ENCODE measurements at places on chromosomes 7 and 10.
A peak's percentile ranks its signal among the peaks of the same experiment; 100 is the strongest.

- DNase-seq: no peak
- no peaks in the 10 kb centered on the region for H3K27me3 ChIP-seq
- no peaks in the 10 kb centered on the region for H3K4me1 ChIP-seq
- no peaks in the 10 kb centered on the region for H3K36me3 ChIP-seq
- no peak overlapping the region for H3K27ac ChIP-seq
- no peak overlapping the region for H3K4me3 ChIP-seq
These were observed 126.6 kb upstream of the GNAI1 start for GRCh38 chr7:80008039-80008438.

DNA sequence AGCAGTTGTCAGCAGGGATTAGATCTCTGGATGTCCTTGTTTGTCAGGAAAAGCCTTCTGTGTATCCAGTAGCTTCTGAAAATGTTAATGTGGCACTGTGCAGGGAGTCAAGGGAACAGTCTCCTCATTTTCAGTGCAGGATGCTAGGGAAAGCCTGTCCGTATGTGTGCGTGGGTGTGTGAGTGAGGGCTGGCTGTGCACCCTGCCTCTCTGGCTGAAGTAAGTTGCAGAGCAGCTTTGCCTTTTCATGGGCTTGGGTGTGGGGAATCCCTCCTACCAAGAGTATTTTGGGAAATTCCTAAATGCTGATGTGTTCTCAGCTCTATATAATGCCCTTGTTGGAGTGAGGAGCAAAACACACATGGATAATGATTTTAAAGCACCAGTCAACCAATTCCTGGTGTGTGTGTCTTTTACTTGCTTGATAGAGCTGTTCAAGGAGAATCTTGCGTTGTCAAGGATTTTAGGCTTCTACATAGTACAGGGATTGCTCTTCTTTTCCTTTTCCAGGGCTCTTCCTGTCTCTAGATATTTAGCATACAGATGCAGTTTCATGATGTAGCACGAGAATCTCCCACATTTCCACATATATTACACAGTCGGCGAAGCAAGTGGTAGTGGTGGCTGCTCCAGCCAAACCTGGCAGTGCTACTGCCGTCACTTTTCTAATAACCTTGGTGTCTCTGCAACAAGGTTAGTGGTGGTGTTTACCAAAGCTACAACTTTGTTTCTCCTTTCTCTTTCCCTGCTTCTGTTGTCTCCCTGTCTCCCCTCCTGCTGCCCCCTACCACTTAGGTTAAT lies 92.8 kb downstream of the MCU start:
- peaks cover 7% of the 10 kb centered on the region for H3K4me1 ChIP-seq
- no peaks in the 10 kb centered on the region for H3K27me3 ChIP-seq
- H3K27ac ChIP-seq: no peak overlapping the region
- H3K4me3 ChIP-seq: no peak overlapping the region
- DNase-seq: no peak

DNA sequence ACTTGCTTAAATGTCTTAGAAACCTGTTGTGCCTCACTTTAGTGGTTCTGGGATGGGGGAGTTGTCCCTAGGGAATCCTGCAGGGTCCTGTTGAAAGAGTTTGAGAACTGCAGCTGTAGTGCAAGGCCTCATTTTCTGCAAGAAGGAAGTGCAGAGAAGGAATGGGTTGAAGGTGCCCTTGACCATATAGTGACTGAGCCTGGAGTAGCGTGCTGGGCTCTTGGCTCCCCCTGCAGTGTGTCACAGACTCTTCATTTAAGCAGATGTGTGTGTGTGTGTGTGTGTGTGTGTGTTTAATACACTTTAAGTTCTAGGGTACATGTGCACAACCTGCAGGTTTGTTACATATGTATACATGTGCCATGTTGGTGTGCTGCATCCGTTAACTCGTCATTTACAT lies 92.2 kb downstream of the GRK5 start:
- peaks cover 19% of the 10 kb centered on the region for H3K36me3 ChIP-seq
- no peak overlapping the region for H3K27ac ChIP-seq
- H3K4me1 ChIP-seq: peaks cover 49% of the 10 kb centered on the region
- no peaks in the 10 kb centered on the region for H3K27me3 ChIP-seq
- DNase-seq: no peak

DNA sequence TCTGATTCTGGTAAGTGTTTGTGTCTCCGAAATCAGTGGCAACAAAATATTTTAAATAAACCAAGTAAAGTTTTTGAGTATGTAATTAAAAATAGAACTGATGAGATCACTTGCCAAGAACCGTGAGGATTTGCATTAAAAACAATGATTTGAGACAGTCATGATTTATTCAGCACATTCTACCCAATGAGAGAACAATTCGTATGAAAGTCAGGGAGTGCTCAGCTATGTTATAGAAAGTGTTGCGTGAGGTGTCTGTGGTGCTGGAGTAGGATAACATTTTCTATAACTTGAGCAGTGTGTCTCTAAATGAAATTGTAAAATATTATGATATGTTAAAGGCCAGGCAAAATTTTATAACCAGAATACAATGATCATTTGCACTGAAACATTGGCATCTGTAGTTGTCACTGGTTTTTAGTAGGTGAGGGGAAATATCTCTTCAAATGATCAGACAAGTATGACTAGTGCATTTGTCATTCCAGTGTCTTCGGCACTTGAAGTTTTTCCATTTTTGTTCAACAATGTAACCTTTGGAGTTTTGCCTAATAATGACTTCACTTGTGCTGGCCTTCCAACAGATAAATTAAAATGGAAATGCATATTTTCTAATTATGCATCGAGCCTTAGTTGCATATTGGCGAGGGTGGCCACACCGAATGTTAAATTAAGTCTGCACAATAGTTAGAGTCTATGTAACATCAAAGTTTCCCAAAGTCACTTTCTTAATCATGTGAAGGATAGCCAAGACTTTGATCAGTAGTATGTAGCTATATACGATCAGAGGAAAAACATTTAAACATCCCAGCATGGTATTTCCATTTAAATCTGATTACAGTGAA lies 335.9 kb downstream of the GFRA1 start:
- no peak overlapping the region for H3K4me3 ChIP-seq
- no peak for DNase-seq
- no peaks in the 10 kb centered on the region for H3K36me3 ChIP-seq
- no peaks in the 10 kb centered on the region for H3K4me1 ChIP-seq
- H3K27ac ChIP-seq: no peak overlapping the region

- H3K27ac ChIP-seq: no peak overlapping the region
- peaks cover 80% of the 10 kb centered on the region for H3K27me3 ChIP-seq
- DNase-seq: peak; percentile 39
- H3K4me1 ChIP-seq: peaks cover 14% of the 10 kb centered on the region
- H3K36me3 ChIP-seq: no peaks in the 10 kb centered on the region
- peak overlapping the region; percentile 44 for H3K4me3 ChIP-seq
These were observed 480 bp downstream of the MNX1 start for GRCh38 chr7:157009778-157010587.

DNA sequence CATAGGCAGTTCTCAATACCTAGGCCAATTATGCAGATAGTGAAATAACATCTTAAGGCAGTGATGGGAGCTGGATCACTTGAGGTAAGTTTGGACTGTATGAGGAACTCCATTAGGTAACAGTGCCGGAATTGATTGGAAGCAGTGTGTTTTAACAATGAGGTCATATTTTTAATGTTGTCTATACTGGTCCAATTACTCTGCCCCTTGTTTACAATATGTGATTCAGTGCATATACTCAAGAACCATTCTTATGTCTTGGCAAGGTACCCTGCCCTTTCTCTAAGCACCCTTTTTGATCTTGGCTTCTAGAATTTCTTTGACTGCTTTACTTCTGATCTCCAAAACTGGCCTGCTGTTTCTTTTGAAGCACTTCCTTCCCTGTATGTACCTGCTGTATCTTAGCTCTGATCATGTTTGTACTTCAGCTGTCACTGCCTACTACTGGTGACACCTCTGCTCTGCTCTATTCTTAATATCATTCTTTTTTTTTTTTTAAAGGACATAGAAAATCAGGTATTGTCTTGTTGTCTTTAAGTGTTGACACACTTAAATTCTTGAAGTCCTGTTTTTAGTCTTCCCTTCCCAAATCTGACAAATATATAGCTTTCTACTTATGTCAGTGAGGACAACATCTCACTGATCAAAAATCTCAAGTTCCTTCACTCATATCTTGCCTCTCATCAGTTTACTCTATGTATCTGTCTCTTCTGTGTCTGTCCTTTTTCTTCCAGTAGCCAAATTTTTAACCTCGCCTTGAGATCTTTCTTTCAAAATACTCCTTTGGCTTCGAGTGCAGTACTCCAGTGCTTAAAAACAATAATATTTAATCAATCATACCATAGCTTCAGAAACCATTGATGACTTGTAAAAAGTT lies 46.4 kb upstream of the RPA3 start:
- DNase-seq: no peak
- no peaks in the 10 kb centered on the region for H3K27me3 ChIP-seq
- peaks cover 20% of the 10 kb centered on the region for H3K4me1 ChIP-seq
- no peak overlapping the region for H3K4me3 ChIP-seq
- H3K27ac ChIP-seq: peak overlapping the region; percentile 27

DNA sequence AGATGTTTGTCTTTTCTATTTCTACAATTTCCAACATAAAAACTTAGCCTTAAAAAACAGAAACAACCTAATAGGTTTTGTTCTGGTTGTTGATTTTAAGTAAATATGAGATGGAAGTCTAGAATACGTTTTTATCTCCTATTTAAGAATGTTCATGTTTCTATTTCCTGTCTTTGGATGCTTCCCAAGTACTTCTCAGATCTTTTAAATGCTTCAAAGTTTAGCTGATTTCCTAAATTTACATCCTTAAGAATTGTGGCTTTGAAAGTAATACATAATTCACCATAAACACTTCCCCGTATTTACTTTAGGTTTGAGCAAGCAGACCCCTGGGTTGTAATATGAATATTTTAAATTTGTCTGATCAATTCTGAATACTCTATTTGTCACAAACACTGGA lies 70.5 kb downstream of the RAPGEF5 start:
- H3K27ac ChIP-seq: no peak overlapping the region
- no peak for DNase-seq
- H3K4me3 ChIP-seq: no peak overlapping the region
- H3K27me3 ChIP-seq: peaks cover 31% of the 10 kb centered on the region
- H3K36me3 ChIP-seq: peaks cover 5% of the 10 kb centered on the region

DNA sequence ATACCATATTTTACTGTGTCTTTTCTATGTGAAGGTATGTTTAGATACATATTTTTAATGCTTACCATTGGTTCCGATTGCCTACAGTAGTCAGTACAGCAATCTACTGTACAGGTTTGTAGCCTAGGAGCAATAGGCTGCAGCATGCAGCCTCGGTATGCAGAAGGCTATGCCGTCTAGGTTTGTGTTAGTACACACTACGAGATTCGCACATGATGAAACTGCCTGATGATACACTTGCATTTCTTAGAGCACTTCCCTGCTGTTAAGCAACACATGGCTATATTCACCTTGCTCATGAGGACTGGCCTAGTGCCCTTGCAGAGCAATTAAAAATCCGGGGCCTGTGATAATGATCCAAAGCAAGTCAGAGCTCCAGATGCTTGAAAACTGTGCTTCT lies 62.4 kb downstream of the MKX start:
- H3K27ac ChIP-seq: no peak overlapping the region
- no peaks in the 10 kb centered on the region for H3K4me1 ChIP-seq
- no peak for DNase-seq
- no peak overlapping the region for H3K4me3 ChIP-seq
- no peaks in the 10 kb centered on the region for H3K36me3 ChIP-seq

GRCh38 chr7:107816011-107816566 lies 13.1 kb upstream of the SLC26A3 start:
- DNase-seq: no peak
- H3K36me3 ChIP-seq: peaks cover 3% of the 10 kb centered on the region
- H3K4me1 ChIP-seq: peaks cover 6% of the 10 kb centered on the region

- peaks cover 26% of the 10 kb centered on the region for H3K36me3 ChIP-seq
- H3K4me3 ChIP-seq: no peak overlapping the region
- H3K27me3 ChIP-seq: no peaks in the 10 kb centered on the region
- no peak for DNase-seq
- no peak overlapping the region for H3K27ac ChIP-seq
These were observed 182.2 kb upstream of the INHBA start for GRCh38 chr7:41885078-41885477.

- H3K27ac ChIP-seq: no peak overlapping the region
- peaks cover 17% of the 10 kb centered on the region for H3K27me3 ChIP-seq
- H3K4me3 ChIP-seq: no peak overlapping the region
- H3K36me3 ChIP-seq: no peaks in the 10 kb centered on the region
These were observed 212.9 kb downstream of the SNX10 start for GRCh38 chr7:26504411-26505120.

DNA sequence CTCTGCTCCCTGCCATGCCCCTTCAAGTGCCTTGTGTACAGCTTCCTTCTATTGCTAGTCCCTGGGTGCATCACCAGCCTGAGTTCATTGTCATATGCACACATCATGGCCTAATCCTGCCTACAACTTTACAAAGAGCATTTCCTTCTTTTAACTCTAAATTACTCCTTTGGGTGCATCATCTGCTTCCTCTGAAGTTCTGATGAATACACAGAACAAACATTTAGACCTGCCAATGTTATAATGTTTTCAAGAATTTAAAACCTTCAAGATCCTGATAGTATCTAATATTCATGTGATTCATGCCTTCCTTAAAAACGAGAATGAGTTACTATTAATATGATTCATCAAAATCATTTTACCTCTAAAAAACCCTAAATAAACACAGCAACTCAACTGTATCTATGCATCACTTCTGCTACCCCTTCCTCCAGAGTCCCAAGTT lies 357.1 kb downstream of the MAGI2 start:
- no peak for DNase-seq
- H3K27ac ChIP-seq: no peak overlapping the region
- H3K4me1 ChIP-seq: no peaks in the 10 kb centered on the region
- no peaks in the 10 kb centered on the region for H3K36me3 ChIP-seq

DNA sequence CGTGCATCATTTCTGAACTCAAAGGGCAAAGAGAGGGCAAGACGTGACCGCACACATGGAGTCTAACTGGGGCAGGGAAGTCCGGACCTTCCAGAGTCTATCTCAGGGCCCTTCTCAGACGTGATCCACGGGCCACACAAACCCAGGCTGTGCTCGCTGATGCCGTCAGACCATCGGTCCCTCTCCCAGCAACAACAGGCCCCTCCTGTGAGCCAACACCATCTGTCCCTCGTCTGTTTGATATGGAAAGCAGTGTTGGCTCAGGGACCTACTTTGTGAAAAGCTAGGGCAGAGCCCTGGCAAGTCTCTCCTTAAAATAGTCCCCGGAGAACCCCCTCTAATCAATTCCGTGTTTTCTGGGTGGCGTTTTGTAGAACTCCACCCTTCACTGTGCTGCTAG lies 208.8 kb downstream of the TCERG1L start:
- H3K27ac ChIP-seq: no peak overlapping the region
- no peaks in the 10 kb centered on the region for H3K36me3 ChIP-seq
- H3K4me1 ChIP-seq: no peaks in the 10 kb centered on the region
- no peak overlapping the region for H3K4me3 ChIP-seq
- DNase-seq: no peak

DNA sequence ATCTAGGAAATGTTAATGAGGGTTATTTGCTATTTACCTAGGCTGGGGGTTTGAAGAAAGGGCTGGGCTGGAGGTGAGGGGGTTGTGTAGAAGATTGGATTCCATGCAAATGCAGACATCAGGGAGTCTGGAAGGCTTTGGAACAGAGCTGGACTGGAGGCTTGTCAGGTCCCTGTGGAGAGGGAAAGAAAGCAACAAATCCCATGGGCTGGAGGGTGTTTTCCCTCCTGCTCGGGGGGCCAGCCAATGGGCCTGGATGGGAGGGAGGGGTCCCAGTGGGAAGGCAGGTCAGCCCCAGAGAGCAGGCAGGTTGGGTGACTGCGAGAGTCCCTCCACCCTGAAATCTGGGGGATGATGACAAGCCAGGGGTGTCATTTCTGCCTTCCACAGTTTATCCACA lies 431.8 kb downstream of the RPS24 start:
- no peak overlapping the region for H3K27ac ChIP-seq
- no peaks in the 10 kb centered on the region for H3K36me3 ChIP-seq
- DNase-seq: no peak
- peaks cover 8% of the 10 kb centered on the region for H3K4me1 ChIP-seq

- no peak overlapping the region for H3K27ac ChIP-seq
- no peaks in the 10 kb centered on the region for H3K36me3 ChIP-seq
- H3K4me1 ChIP-seq: no peaks in the 10 kb centered on the region
These were observed 101.6 kb upstream of the FAM171A1 start for GRCh38 chr10:15472431-15473395.

Data from activated naive CD8-positive, alpha-beta T cell treated with anti-CD3 and anti-CD28 coated beads, Interleukin-2, amount 10 ng/mL, durations not matched to agents 7 days and 5 days (primary cell).